ENCODE measurements at places on chromosomes 12 and 14.

DNA sequence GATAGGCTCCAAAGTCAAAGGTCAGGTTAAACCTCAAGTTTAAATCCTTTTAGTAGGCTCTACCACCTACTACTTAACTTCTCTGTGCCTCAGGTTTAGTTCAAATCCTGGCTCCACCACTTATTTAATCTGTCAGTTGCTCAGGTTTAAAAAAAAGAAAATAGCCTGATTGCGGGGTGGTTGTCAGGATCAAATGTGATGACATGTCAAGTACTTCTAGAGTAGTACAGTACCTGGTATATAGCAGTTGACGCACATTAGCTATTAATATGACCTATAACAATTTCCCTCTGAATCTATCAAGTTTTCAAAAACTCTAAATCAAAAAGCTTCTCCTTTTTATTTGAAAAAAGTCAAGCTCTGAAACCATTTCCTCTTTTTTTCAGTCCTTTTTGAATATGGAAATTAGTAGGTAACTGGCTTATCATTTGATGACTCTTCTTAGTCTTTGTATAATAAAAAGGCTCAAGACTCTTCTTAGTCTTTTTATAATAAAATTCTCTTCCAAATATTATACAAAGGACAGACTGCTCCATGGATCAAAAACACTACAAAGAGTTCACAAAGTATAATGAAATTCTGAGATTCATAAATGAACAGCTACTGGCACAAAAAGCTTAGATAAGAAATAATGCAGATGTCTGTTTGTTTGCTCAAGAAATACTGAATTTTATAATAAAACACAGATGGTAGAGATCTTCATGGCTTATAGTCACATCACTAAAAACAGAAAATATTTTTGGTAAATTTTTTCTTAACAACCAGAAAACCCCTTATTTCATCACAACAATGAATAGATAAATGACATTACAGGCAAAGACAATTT is 5.0 kb downstream of the OSBPL8 start:
- no peak for DNase-seq

- DNase-seq = no peak
Measured at GRCh38 chr12:57730336-57731067, 8.0 kb downstream of the AGAP2 start.

GRCh38 chr12:88267630-88268029 is 125.5 kb downstream of the TMTC3 start:
- no peak for DNase-seq

GRCh38 chr12:39988574-39988973 is 117.3 kb downstream of the SLC2A13 start:
- no peak for DNase-seq

GRCh38 chr12:14327711-14328110 is 37.8 kb upstream of the ATF7IP start:
- no peak for DNase-seq
